ENCODE measurements at places on chromosomes 11 and 22.

DNA sequence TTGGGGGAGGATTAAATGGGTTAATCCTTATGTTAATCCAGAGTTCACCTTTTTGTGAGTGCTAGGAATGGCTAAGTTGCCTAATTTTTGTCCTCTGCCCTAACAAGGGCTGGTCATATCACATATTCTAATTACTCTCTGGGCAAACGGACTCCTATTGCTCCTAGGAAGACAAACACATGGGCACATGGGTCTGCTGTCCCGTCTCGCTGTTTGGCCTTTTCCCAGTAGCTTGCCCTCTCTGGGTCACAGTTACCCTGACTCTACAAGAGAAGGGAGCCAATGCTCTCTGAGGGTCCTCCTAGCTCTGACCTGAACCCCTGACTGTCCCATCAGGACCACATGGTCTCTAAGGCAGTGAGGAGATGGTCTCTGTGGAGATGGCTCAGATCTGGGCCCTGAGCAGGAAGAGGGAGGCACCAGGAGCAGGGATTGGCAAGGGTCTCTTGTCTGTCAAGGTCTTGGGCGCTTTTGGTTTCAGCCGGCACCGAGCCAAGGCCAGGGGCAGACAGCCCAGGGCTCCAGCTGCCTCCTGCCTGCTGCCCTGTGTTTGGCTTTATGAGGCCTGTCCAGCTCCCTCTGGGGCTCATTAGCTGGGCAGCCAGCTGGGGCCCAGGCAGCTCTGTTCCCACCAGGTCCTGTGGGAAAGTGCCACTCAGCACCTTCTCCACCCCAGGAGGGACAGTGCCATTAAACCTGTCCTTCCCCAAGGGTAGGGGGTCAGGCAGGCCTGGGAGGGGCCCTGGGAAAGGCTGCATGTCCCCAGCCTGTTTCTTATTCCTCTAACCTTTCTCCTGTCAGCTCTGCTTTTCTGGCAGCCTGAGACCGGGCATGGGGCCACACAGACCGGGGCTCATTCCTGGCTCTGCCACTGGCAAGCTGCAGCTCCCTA, 559.9 kb downstream of the MN1 start:
- no peak for DNase-seq

- no peak for DNase-seq
Observed at GRCh38 chr11:77206264-77207018, 78.4 kb downstream of the MYO7A start.

- DNase-seq: no peak
Observed at GRCh38 chr11:400241-400689, 6.3 kb downstream of the PKP3 start.

DNA sequence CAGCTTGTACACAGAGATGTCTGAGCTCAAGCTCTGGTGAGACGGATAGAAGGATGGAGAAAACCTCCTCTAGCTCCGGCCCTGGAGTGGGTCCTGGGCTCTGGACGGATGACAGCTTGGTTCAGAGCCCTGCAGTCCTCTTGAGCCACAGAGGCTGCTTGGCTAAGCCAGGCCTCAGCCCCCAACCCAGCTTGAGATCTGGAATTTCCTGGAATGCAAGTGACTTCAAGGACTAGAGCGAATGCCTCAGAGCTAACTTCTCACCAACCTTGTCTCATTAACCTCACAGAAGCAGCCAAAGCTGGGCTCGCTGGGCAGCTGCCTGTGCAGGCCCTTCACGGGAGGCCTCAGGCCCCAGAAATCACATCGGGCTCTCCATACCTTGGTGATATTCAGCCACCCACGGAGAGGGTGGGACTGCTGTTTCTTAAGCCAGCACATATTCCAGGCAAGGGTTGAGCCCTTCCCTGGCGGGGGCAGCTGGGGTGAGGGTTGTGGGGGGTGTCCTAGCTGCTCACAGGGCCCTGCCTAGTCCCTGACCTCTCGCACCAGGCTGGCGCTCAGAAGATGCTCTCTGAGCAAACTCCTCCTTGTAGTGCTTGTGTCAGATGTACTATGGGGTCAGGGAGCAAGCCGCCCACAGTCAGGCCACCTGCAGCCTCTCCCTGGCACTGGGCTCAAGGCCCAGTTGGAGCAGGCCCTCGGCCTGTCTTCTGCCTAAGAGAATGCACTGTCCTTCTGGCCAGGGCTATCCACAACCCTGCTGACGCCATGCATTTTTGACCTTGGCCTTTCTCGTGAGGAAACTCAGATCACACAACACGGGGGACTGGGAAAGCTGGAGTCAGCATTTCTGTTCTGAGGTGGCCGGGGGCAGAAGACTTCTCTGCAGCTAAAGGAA, 73.6 kb upstream of the TTLL12 start:
- DNase-seq: no peak

- DNase-seq: peak; percentile 50
Observed at GRCh38 chr11:69308491-69308911, 14.5 kb downstream of the MYEOV start.

DNA sequence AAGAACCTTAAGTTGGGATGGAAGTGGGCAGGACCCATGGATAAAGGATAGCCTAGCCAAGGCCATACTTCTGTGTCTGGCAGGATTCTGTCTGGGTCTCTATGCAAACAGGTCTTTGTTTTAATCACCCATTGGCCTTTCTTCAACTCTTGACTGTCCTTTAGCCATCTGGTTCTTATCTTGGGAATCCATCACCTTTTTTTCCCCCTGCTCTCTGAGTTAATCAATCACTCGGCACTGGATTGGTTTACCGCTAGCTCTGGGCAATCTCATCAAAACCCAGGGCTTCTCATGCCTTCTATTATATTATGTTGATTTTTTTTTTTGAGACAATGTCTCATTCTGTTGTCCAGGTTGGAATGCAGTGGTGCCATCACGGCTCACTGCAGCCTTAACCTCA, 1.8 kb upstream of the RNF169 start:
- DNase-seq: no peak

- DNase-seq: no peak
Observed at GRCh38 chr11:120183701-120184141, 27.1 kb upstream of the OAF start.

GRCh38 chr11:2742611-2743426, 43.0 kb upstream of the KCNQ1OT1 start:
- peak; percentile 57 for DNase-seq
